ENCODE measurements at places on chromosomes 4 and X. TPM values are rescaled to one million over a fixed set of nuclear protein-coding genes. Genes with fewer than 3 reads are reported as not detected.

DNA sequence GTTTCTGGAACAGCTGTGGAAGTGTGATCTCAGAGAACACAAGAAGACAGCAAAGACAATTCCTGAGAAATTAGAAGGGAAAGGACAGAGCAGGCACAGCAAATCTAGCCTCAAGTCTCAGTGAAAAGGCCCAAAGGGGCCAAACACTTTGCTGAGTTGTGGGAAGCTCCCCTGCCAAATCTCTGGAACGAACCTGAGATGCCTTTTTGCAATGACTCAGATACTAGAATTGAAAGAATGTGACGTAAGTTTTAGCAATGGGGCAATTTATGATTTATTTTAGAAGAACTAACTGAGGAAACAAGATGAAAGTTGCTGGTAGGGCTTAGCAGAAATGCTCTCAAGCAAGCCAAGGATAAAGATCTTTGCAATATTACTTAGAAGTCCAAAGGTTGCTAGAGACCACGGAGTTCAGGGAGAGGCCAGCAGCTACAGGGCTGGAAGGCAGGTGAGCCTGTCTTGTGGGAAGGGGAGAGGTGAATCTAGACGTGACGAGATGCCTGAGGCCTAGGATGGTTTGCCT is 92.8 kb downstream of the AMELX start:
- DNase-seq, result no peak

- no peak for DNase-seq
Observed at GRCh38 chrX:109826954-109827708, 94.1 kb upstream of the ACSL4 start.

- peak; percentile 28 for DNase-seq
Observed at GRCh38 chr4:121304893-121305292, 75.9 kb downstream of the QRFPR start.

GRCh38 chr4:14644580-14645282 is 357.6 kb upstream of the CPEB2 start:
- no peak for DNase-seq

DNA sequence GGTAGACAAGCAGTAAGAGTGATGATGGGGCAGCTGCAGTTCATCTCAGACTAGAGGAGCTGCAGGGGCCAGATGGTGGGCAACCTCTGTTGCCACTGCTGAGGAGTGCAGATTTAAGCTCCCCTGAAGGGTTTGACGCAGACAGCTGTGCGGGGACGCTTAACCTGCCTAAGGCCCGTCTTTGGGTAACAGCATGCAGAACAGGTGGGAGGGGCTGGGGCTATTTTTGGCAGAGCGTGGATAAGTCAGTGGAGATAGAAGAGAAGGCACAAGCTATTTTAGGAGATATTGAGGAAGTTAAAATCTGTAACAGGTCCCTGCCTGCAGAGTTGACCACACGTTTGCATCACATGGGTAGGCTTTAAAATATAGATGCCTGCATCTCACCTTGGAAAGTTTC is 10.5 kb downstream of the CD99 start:
- no peak for DNase-seq

DNA sequence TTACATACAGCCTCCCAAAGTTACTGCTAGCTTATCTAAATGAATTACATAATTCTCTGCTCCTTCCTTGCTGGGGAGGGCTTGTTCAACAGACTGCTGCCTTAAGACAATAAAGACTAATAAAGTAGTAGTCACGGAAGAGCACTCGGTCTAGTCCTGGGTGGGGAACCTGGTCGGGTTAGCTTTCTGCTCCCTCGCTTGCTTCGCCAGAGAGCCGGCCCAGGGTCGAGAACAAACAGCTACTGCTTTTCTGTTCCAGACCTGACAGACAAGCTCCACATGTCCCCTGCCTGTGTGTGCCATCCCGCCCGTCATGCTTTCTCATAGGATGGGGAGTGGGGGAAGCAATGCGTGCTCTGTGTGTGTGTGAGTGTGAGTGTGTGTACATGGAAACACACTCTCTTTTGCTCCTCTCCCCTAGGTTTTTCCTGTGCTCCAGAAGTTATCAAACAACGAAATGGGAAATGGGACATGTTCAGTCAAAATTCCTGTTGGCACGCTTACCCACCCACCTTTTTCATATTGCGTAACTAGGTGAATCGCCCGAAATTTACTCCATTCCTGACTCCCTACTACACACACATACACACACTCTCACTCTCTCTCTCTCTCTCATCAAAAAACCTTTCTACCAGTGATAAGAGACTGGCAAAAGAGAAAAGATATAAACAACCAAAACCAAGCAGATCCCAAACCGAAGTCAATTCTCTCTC is 1.3 kb downstream of the NPY1R start:
- DNase-seq, result peak; percentile 1

- DNase-seq, result no peak
Observed at GRCh38 chrX:154719132-154719675, 31.7 kb downstream of the GAB3 start.

GRCh38 chr4:40976343-40976742 is 226.6 kb downstream of the NSUN7 start:
- DNase-seq, result no peak

MAGEA9B gene
- polyA plus RNA-seq, result not detected

RASSF6 gene
- 1.3 TPM for polyA plus RNA-seq

SRPX2 gene
- 8.1 TPM for polyA plus RNA-seq

FTHL17 gene
- not detected for polyA plus RNA-seq

IL2RG gene
- 13.5 TPM for polyA plus RNA-seq

FATE1 gene
- 1.0 TPM for polyA plus RNA-seq

VSIG4 gene
- polyA plus RNA-seq, result 82.2 TPM

TLR10 gene
- polyA plus RNA-seq, result 0.14 TPM

Measured in lung (tissue), 17 donors.